NCI-H1417 treated with DMSO at 0.1 percent for 48 hours (cell line): ENCODE measurements at places on chromosomes 16 and 17.

- DNase-seq, result no peak
Observed at GRCh38 chr17:57924677-57925076, 30.5 kb downstream of the CUEDC1 start.

GRCh38 chr17:20179041-20179440, 169.9 kb downstream of the SPECC1 start:
- no peak for DNase-seq

- no peak for DNase-seq
Observed at GRCh38 chr17:2814049-2814448, 17.8 kb downstream of the RAP1GAP2 start.

DNA sequence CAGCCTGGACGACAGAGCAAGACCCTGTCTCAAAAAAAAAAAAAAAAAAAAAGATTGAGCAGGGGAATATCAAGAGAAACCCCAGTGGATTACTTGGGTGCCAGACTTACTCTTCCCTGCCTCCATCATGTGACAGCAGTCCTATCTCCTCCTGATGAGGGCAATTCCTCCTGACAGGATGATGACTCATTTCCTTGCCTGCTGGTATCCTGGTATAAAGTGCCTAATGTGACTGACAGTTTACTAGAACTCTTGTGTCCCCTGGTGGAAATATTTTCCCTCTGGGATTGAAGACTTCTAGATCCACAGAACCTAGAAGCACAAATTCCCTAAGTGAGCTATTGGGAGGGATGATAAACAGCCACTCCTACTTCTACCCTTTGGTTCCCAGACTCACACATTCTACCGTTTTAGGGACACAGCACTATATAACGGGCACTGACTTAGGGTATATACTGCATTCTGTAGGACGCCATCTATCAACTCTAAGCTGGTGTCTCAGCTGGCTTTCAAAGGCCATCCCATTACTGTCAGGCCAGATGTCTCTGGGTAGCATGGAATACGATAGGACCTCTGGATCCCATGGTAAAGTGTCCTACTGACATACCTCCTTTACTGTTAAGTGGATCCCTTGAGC, 114.6 kb upstream of the MED13 start:
- DNase-seq, result no peak

DNA sequence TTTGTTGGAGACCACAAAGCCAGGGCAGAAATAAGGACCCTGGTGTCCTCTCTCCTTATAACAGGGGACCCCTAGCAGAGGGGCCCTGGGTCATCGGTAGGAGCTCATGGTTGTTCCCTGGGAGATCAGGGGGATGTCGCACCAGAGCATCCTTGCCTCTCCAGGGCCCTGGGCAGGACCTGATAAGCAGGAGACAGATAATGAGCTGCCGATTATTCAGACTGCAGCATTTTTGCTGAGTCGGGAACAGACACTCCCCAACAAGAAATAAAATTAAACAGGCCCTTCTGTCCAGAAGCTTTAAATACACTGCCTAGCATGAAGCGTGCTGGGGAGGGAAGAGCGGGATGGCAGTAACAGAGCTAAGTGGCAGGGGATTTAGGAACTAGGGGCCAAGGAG, 15.4 kb upstream of the GFAP start:
- no peak for DNase-seq

- no peak for DNase-seq
Observed at GRCh38 chr17:42313773-42314566, 25.7 kb downstream of the STAT5A start.

GRCh38 chr17:42337442-42337841, 49.1 kb downstream of the STAT5A start:
- DNase-seq, result no peak

- no peak for DNase-seq
Observed at GRCh38 chr17:81543339-81543675, 8.8 kb downstream of the FAAP100 start.

DNA sequence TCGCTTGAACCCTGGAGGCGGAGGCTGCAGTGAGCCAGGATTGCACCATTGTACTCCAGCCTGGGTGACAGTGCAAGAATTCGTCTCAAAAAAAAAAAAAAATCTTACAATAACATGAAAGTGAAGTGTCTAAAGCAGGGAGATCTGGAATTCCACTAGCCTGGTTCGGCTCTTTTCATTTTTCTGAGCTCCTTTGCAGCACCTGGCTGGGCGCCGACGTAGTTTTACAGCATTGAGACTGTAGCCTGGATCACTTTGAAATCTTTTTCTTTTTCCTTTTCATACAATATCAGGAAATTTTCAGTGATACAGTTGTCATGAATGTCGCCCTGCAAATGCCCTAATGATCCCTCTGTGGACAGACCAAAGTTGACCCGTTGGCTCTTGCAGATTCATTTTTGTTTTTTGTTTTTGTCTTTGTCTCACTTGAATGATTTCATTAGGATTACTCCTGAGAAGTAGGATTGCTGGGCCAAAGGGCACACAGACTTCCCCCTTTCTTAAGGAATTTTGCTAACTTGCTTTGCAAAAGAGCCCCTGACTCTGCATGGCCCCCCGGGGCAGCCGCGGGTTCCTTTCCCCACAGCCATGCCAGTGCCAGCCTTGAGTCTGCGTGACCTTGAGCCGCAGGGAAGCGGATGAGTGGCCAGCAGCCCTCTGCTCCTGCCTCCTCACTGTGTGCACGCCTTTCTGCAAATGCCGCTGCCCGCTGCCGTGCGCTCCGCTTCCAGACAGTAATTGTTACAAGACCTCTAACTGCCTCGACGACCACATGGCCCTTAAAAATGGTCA, 28.0 kb downstream of the CRISPLD2 start:
- DNase-seq, result no peak

DNA sequence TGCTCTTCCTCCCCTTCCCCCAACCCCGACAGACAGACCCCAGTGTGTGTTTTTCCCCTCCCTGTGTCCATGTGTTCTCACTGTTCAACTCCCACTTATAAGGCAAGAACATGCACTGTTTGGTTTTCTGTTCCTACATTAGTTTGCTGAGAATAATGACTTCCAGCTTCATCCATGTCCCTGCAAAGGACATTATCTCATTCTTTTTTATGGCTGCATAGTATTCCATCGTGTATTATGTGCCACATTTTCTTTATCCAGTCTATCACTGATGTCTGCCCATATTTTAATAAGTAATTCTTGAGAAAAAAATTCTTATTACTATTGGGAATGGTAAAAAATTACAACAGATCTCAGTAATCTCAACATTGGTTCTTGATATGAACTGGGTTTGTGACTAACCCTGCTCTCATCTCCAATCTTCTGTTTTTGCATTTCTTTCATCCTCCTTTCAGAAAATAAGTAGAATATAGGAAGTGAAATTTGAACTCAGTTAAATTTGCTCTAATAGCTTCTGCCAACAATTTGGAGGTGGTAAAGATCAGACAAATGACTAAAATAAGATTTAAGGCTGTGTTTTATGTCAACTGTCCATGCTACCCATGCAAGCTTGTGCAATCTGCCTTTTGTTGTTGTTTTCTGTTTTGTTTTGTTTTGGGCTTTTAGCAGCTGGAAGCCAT, 11.1 kb downstream of the MARF1 start:
- no peak for DNase-seq

DNA sequence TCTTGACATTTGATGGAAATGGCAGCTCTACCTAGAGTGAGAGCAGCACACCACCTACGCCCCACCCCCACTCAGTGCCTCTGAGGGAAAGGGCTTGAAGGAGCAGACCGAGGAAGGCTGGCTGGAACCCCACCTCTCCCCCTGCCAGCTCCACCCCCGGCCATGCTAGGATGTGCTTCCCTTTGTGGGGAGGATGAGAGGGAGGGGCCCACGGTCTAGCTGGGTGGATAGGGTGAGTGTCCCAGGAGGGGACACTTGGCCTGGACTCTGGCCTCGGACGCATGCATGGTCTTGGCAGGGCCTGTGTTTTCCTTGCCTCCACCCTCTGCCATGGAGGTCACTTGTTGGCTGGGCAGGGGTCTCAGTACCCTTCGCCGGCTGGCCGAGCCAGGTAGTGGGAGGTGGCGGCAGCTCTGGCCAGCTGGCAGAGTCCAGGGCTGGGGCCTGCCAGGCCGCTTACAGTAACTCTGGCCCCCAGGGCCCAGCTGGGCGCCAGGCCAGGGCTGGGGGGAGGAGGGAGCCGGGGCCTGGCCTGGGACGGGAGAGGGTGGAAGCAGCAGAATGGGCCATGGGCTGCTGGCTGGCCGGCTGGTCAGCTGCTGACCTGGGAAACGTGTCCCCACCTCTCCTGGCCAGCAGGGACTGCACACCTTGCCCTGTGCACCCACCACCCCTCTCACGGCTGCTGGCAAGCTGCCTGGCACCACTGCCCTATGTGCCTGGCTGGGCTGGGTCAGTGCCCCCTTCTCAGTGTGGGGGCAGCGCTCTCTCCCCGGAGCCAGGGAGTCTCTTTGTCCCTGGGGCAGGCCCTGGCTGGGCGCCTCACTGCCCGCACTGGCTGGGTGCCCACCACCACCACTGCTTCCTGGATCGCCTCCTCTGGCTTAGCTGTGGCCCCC, 23.0 kb downstream of the RARA start:
- DNase-seq, result no peak

- no peak for DNase-seq
Observed at GRCh38 chr17:66401364-66401763, 99.0 kb downstream of the PRKCA start.

DNA sequence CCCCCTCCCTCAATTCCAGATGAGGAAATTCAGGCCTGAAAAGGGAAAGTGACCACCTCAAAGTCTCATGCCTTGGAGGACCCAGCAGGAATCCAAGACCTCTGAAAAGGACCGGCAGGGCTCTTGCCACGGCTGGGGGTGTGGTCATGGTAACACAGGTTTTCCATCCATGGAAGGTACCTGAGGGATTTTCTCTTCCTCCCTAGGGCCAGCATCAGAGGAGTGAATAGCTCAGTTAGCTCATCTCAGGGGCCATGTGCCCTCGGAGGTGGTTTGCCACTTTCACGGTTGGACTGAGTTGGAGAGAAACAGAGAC, 1.3 kb downstream of the CIITA start:
- DNase-seq, result no peak

- DNase-seq, result no peak
Observed at GRCh38 chr17:65013613-65014391, 42.7 kb downstream of the GNA13 start.

- no peak for DNase-seq
Observed at GRCh38 chr17:14351493-14351892, 50.6 kb downstream of the HS3ST3B1 start.

- no peak for DNase-seq
Observed at GRCh38 chr16:81625544-81626153, 153.4 kb upstream of the PLCG2 start.

DNA sequence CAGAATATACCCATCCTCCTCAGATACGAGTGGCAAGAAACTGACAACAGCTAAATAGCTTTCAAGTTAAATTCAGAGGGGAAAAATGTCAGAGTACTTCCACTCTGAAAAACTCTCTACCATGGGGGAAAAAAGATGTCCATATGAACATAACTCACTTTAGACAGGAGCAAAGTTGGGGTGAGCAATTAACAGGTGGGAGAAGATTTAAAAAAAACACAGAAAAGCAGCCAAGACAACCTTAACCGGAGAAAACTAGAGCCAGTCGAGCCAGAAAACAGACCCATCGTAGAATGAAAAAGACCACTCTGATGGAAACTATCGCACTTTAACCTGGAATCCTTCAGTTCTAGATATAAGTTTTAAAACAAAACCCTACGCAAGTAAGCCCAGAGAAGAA, 833 bp downstream of the TERF2 start:
- no peak for DNase-seq

DNA sequence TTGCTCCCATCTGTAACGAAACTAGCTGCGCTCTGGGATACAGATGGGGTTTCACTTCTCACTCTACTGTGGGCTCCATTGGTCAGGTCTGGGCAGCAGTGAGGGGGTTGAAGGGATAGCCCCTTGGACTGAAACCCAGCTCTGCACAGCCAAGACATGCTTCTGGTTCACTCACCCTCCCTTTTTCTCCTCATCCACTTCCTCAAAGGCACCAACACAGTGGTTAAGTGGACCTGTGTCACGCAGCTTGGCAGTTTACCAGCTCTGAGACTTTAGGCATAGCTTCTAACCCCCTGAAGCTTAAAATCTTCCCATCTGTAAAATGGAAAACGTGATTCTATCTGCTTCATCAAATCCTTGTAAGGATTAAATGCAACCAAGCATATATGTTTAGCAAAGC, 11.5 kb upstream of the KRT38 start:
- DNase-seq, result no peak

- no peak for DNase-seq
Observed at GRCh38 chr17:30586818-30587595, 109.8 kb downstream of the GOSR1 start.

DNA sequence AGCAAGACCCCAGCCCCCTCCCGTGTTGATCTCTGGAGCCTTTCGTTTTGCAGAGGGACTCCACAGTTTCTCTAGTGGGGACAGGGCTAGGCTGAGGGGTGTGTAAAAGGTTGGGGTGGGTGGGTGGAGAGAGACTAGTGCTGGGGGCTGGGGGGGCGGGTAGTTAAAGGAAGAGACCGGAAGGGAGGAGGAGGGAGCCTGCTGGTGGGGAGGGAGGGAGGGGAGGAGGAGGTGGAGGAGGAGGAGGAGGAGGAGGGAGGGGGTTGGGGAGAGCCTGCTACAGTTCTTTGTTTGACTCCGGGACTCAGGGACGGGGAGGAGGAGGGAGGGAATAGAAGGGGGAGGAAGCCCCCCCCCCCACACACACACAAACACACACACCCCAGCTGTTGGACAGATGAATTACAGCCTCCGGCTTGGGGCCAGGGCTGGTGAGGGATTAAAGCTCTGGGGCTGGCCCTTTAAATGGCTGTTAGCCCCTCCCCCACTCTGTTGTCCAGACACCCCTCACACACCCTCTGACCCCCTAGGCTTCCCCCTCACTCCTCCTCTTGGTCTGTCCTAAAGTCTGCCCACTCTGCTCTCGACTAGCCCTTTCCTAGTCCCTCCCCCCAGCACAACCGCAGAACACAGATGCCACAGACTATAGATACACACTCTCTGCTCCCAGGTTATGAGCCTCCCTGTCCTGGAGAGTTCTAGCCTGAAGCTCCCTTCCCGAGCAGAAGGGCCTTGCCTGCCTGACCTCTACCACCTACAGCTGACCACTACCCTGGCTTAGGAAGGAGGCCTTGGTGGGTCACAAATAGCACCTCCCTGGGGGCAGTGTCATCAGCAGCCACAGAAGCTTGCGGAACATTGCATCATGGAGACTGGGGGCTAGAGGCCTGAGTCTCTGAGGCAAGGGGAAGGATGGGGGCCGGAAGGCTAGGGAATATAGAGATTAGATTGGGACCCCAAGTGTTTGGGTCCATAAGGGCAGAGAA, 4.4 kb downstream of the KDM6B start:
- DNase-seq, result peak; percentile 6

GRCh38 chr16:28596840-28597691, at the start of gene SULT1A2:
TSS of gene SULT1A2 (minus strand) at chr16:28597050. CDS start at chr16:28595930, 1,120 bp downstream.
- DNase-seq, result no peak

DNA sequence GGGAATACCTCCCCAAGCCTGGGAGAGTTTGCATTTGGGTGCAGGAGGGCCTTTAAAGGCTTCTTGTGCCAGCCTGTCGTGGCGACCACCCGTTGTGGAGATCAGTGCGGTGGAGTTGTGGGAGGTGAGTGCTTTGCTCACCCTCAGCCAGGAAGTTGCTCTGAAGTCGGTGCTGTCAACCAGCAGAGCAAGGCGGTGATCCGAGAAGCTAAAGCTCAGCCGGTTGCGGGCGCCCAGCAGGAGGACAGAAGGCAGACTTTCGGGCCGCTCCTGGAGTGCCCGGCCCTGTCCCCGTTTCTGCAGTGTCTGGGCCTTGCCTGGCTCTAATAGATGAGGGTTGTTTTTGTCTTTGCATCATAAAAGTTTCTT, 1.4 kb downstream of the UBE2I start:
- no peak for DNase-seq
